ENCODE measurements at places on chromosomes 3 and 15.
A peak's percentile ranks its signal among the peaks of the same experiment; 100 is the strongest.

DNA sequence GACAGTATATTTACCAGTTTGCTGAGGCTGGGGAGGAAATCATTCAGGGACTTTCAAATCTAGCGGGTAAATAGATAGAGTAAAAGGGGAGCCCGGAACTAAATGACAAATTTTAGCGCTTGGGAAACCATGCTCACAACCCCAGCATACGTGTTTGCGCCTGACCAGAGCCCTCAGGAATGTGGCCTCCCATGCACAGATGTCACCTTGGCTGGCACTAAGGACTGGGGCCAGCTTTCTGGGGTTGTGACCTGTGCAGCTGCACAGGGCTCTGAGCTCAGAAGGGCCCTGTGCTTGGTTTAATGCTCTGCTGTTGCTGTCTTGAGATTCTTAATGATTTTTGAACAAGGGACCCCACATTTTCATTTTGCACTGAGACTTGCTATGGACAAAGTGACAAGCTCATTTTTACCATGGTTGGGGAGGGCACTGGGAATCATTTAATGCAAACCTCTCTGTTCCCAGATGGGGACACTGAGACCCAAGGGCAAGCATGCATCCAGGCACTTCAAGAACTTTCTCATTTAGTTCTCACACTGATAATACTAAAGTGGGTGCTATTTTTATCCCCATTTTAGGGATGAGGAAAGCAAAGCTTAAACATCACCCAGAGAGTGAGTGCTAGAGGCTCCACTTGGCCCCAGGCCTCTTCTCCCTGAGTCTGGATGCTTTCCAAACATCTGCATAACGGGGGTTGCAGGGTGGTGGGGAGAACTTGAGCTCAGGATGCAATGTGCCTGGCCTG is 44.1 kb upstream of the FAM107A start:
- DNase-seq = no peak

- no peak for DNase-seq
These were observed 45.9 kb downstream of the SUMF1 start for GRCh38 chr3:4421121-4421520.

DNA sequence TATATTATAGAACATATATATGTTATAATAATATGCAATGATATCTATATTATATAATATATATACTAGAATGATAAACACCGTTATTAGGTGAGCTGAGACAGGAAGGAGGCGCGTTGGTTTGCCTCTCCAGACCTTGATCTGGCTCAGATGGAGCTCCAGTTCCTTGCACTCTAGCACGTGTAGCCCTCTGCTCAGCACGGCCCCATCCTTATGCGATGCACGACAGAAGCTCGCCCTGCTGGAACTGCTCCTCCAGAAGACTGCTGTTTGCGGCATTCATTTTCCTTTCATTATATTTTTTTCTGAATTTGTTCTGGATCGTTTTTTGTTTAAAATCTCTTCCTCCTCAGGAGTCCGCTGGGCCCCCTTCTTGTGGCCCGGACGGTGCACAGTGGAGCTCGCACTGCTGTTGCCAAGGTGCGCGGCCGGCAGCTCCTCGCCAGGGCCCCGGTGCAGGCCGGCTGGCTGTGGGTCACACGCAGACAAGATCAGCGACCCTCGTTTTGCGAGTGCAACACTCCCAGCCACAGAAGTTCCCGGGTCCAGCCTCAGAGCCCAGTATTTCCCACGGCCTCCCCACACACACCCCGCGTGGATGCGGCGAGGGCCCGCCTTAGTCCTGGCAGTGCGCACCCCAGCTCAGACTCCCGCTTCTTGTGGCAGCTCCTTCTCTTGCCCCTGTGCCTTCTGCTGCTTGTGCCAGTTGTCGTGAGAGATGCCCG is 112.2 kb downstream of the CHL1 start:
- peak; percentile 80 for DNase-seq

DNA sequence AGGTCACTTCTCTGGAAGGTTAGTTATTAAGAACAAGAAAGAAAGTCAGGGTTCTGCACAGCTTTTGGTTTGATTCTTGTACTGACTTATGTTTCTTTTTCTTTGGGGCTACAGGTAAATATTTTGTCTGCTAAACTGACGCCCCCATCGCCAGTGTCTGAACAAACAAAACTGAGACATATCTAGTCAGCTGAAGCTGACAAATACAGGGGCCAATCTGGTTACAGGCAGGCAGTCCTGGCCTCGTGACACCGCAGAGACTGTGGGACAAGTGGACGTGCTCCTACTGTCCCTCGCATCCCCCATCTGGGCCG is 4.6 kb upstream of the RPL14 start:
- no peak for DNase-seq

GRCh38 chr15:67137951-67138848 is 72.8 kb downstream of the SMAD3 start:
- no peak for DNase-seq

DNA sequence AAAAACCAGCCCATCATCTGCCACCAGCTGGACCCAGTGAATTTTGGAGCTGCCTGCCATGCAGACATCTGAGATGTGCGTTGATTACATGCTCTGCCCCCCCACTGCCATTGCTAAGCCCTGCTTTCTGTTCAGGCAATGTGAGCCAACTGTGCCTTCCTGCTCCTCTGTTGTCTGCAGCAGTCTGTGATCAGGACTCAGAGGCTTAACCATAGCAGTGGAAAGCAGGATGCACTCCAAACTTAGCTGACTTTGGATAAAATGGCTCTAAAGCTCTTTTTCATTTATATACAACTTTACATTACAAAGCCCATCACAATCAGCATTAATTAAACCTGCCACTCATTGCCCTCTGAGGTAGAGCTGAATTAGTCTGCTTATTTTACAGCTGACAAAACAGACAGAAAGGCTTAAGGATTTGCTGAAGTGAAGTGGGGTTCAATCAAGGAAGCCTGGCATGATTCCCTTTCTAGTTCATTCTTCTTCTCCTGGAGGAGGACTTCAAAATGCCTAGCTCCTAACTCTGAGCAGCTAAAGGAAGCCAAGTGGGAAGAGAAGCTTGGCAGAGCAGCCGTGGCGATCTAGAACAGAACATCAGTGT is 15.7 kb upstream of the RPS27L start:
- no peak for DNase-seq

- DNase-seq = no peak
These were observed 21.6 kb downstream of the LIMD1 start for GRCh38 chr3:45616158-45616557.

DNA sequence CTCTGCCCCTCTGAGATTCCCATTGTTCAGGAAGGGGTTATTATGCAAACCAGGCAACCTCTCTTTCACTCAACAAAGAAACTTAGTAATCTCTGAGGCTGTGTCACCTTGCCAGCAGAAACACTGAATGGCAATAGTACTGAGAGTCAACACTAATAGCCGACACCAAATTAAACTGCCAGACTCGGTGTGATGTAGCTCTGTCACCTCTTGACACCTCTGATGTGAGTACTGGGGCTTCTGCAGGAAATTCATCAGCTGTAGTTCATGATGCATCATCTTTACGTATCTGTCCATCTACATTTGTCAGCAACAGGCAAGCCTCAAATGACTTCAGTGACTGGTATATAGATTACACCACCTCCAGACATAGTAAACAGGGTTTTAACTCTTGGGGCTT is 65.0 kb upstream of the ONECUT1 start:
- no peak for DNase-seq

- no peak for DNase-seq
These were observed 209.5 kb upstream of the ST8SIA2 start for GRCh38 chr15:92184142-92184541.

DNA sequence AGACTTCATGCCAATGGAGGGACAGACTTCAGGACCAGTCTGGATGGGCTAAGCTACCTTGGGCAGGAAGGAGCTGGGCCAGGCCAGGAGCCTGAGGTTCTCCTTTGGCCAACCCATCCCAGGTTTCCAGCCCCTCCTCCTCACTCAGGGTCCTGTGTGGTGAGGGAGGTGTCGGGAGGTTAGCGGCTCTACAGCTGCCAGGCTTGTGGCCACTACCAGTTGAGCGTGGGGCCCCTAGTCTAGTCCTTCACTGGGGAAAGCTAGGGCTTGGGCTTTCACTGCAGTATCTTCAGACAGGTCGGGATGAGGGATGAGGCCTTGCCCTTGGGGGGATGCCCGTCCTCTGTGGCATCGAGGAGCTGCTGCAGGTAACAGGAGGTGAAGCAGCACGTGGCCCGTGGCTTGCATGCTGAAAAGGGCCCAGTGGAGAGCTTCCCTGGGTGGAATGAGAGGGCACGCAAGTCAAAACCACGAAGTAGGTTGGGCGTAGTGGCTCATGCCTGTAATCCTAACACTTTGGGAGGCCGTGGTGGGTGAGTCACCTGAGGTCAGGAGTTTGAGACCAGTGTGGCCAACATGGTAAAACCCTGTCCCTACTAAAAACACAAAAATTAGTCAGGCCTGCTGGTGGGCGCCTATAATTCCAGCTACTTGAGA is 8.5 kb upstream of the FANCD2 start:
- no peak for DNase-seq

DNA sequence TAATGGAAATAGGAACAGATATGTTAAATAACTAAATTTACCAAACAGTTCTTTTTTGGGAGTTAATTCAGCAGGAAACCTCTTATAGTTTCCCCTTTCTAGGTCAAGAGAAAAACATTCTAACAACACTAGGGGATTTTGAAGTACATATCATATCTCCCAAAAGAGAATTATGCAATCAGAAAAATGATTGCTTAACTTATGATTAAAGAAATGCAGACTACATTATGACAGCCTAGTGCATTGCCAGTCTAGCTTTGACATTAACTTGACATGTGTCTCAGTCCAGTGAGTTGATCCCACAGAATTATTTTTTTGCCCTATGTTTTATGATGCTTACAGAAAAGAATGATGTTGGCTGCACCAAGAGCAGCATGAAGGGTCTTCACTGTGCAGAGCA is 31.7 kb upstream of the NPHP3 start:
- DNase-seq = no peak
